ENCODE measurements at places on chromosomes 2 and 18. TPM values are rescaled to one million over a fixed set of nuclear protein-coding genes. Genes with fewer than 3 reads are reported as not detected.

DNA sequence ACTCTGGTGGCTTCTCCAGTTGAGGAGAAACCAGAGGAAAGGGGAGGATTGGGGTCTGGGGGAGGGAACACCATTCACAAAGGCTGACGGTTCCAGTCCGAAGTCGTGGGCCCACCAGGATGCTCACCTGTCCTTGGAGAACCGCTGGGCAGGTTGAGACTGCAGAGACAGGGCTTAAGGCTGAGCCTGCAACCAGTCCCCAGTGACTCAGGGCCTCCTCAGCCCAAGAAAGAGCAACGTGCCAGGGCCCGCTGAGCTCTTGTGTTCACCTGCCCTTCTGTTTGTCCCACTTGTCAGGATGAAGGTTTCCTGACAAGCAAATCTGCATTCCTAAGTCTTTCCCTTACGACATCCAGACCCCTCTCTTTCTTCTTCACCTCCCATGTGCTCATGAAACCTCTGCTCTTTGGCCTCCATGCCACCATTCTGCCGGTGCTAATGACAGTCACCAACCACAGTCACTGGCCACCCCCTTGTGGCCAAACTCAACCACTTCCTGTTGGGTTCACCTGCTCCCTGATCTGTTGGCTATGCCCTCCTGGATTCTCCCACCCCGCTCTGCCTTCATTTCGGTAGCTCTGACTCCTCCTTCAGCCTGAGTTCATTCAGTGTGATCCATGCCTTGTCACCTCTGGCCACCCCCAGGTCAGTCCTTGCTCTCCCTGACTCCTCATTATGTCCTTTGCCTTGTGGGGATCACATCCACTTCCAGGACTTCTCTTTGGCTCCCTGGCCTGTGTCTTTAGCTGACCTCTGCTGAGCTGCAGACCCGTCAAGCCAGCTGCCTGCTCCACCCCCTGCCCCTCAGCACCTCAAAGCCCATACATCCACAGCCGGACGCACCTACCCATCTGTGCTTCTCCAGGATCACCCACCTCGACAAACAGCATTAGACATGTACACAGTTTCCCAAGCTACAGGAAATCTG, 17.6 kb downstream of the EMX1 start:
- peak; percentile 67 for DNase-seq

DNA sequence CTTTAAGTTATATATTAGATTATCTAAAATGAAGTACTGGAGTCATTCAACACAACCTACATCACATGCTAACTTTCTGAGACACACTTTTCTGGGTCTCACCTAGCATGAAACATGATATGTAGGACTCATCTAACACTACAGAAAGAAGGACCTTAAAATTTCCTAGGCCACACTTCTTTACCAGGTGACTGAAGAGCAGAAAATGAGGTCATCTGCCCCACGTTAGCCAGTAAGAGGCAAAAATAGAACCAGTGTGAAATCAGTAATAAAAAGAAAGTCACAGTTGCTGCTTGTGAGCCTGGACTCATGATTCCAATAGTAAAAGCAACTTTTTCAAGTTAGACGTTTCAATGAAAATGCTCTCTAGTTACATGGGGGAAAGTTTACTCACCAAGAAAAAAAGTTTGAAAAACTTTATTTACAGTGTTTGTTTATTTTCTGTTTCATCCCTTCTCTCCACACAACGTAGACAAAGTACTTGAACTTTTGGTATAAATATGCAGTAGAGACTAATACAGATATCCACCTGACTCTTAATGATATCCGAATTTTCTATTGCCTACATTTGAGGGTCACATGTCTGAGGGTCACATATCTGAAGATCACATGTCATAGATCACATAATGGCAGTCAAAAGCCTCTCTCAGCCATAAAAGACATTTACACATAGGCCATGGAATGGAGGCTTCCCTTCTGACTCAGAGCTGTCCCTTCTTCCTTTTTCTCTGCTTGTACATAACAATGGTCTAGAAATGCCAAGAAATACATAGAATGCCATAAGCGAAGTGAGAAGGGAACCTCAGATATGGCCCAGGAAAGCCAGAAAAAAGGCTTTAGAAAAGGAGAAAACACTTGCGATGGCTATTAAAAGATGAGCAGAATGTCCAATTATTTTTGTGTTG, 362.9 kb downstream of the ZEB2 start:
- DNase-seq = peak; percentile 40

DNA sequence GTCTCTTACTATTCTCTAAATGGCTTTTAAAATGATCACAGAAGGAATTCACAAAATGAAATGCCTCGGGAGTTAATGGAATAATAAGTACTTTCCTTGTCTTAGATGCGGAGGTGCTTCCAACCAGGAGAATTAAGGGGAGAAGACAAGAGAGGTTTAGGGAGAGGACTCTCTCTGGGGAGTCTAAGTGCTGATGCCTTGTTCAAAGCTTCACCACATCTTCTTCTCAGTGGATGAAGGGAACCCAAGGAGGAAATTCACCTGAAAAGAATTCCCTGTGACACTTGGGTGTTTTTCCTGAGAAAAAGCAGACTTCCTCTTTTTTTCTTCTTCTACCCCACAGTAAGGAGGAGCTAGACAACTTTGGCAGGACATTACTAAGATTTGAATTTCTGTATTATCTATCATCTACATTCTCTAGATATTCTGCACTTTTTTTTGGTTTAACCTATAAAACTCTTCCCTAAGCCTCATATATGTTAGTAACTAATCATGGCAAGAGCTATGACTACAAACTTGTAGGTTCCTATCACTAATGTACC, 70.1 kb upstream of the GRB14 start:
- DNase-seq = no peak

- DNase-seq = no peak
These were observed 73.3 kb upstream of the PPP1CB start for GRCh38 chr2:28678175-28678855.

GRCh38 chr2:74267068-74267467, 68.7 kb downstream of the MTHFD2 start:
- peak; percentile 60 for DNase-seq

GRCh38 chr18:2207294-2207693, 364.0 kb downstream of the METTL4 start:
- no peak for DNase-seq

- no peak for DNase-seq
These were observed 23.3 kb downstream of the EPB41L3 start for GRCh38 chr18:5520464-5520863.

DNA sequence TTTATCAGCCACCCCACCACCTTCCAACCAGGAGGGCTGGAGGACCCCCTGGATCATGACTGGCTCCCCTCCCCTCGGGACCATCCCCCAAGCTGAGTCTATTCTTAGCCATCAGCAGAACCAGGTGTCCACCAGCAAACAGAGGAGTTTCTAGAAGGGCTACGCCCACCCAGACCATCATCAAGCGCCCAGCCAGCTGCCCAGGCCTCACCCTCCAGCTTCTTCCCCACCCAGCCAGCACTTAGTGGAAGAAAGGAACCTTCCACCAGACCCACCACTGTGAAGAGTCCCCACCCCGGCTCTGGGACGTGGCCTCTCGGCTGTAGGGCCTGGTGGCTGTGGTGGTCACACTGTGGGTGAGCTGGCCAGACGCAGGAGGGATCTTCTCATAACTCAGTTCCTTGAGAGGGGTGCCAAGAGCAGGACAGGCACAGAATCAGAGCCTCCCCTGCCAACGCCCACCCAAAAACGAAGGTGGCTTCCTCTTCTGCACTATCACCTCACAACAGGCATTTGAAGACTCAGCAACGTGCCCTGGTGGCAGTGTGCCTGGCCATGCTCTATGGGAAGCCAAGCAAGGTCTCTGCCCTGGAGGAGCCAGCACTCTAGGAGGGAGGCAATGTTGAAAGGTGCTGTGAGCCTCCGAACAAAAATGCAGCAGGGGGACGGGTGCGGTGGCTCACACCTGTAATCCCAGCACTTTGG, 19.0 kb downstream of the BIN1 start:
- no peak for DNase-seq

GRCh38 chr2:37858400-37858711, 66.7 kb upstream of the RMDN2 start:
- DNase-seq = no peak

DNA sequence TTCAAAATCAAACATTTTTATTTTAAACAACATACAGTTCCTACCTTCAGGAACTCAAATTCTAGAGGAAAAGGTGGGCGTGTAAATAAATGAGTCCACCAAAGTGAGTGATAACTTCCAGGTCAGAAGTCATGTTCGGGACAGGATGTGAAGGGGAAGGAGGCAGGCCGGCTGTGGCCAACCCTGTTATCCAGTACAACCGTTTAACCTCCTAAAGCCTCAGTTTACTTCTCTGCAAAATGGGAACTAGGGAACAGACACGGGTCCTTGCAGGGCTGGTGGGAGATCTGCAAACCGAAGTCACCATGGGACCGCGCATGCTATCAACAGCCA, 373 bp downstream of the EIPR1 start:
- peak; percentile 44 for DNase-seq

DNA sequence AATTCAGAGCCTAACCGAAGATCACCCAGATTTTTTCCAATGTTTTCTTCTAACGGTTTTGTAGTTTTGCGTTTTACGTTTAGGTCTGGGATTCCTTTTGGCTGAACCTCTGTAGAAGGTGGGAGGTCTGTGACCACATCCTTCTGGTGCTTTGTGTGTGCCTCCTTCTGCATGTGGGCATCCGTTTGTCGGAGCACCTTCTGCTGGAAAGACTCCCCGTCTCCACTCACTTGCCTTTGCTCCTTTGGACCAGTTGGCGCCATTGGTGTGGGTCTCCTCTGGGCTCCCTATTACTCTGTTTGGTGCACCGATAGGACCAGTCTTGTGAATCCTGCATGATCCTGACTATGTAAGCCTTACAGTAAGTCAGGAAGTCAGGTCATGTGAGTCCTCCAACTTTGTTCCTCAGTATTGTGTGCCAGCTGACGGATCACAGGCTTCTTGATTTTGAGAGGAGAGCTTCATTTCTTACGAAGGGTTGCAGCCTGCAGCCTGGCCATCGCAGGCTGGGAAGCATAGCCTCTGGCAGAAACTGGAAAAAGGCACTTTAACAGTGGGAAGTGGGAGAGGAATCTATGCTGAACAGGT, 13.6 kb downstream of the AQP12A start:
- no peak for DNase-seq

- DNase-seq = no peak
These were observed 248.9 kb downstream of the MYCN start for GRCh38 chr2:16189029-16189835.

GRCh38 chr2:7407906-7408680, 490.9 kb downstream of the RNF144A start:
- DNase-seq = no peak

DNA sequence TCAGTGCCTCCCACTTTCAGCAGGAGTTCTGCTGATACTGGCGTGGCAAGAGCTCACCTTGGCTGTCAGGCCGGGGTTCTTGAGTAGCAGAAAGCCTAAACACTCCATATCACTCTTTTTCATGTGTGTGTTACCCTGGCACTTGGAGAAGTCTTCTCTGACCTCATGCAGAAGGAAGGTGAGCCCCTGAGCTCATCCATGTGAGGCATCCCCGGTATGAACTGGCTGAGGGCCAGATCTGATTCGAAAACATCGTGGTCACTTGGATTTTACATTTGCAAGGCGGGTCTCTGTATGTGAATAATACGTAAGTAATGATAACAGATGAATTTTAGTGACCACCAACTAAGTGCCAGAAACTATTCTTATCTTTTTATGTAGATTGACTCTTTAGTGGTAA, 93.6 kb downstream of the RAPGEF4 start:
- no peak for DNase-seq

The KIF1A gene
- 214 TPM for total RNA-seq
